ENCODE measurements at places on chromosomes 4 and X. TPM values are rescaled to one million over a fixed set of nuclear protein-coding genes. Genes with fewer than 3 reads are reported as not detected.
A peak's percentile ranks its signal among the peaks of the same experiment; 100 is the strongest.

GRCh38 chr4:133147921-133148689 is 989 bp upstream of the PCDH10 start:
- peaks cover 16% of the 10 kb centered on the region for H3K27me3 ChIP-seq
- H3K36me3 ChIP-seq, result no peaks in the 10 kb centered on the region
- H3K27ac ChIP-seq, result no peak overlapping the region
- DNase-seq, result peak; percentile 67

DNA sequence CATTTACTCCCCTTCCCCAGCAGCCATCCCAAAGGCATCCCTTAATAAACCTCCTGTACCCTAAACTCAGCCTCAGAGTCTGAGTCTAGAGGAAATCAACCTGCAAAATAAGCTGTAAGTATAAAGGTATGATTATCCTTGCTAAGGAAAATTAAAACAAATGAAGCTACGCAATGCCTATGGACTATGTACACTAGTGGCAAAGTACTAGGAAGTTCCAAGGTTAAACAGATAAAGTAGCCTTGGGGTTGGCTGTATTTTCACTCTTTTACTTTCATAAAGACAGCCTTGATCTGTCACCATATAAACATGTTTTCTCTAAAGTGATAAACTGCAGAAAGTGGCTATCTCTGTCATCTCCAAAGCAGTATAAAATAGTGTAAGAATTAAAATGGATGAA is 35.9 kb downstream of the MAP3K15 start:
- no peak for DNase-seq
- H3K27ac ChIP-seq, result no peak overlapping the region
- no peaks in the 10 kb centered on the region for H3K4me1 ChIP-seq
- no peak overlapping the region for H3K4me3 ChIP-seq
- no peaks in the 10 kb centered on the region for H3K36me3 ChIP-seq
- H3K27me3 ChIP-seq, result no peaks in the 10 kb centered on the region

DNA sequence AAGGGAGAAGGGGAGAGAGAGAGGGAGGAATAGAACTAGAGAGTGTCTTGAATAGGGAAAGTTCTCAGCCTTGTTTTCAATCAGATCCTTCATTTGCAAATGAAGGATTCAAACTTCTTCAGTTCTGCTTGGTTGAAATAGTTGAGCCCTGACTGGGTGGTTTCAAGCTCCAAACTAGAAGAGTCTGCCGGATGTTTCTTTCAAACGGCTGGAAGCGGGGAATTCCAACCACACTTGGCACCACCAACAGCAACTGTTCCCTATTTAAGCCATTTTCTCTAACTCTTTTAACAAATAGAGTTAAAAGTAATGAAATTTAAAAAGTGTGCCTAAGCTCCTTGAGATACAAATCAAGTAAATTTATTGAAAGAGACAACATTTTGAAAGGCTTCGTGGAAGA is 67.5 kb upstream of the DDX60 start:
- H3K4me3 ChIP-seq, result no peak overlapping the region
- DNase-seq, result no peak
- H3K4me1 ChIP-seq, result no peaks in the 10 kb centered on the region
- H3K36me3 ChIP-seq, result peaks cover 3% of the 10 kb centered on the region

GRCh38 chrX:139844163-139844562 is 88.7 kb downstream of the ATP11C start:
- no peak for DNase-seq
- H3K27ac ChIP-seq, result no peak overlapping the region
- H3K27me3 ChIP-seq, result no peaks in the 10 kb centered on the region
- H3K4me3 ChIP-seq, result no peak overlapping the region

DNA sequence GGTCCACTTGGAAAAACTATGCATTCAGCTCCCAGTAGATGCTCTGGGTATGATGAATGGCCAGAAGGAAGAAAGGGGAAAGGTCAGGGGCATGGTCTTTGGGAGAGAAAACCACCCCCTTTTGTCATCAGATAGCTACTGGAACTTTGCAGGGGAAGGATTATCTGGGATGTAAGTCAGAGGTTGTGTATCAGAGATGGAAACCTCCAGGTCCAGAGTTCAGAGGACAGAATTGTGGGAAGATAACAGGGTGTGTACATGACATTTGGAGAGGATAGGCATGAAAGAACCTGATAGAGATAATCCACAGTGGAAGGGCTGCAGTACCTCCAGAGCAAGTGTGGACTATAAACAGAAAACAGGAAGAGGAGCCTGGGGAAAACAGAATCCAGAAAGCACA is 262.7 kb downstream of the SPRY1 start:
- H3K4me3 ChIP-seq, result no peak overlapping the region
- H3K27ac ChIP-seq, result no peak overlapping the region
- no peaks in the 10 kb centered on the region for H3K36me3 ChIP-seq
- no peaks in the 10 kb centered on the region for H3K4me1 ChIP-seq

The TMEM271 gene
- not detected for total RNA-seq

The TAB3 gene
- 21.0 TPM for total RNA-seq

DNA sequence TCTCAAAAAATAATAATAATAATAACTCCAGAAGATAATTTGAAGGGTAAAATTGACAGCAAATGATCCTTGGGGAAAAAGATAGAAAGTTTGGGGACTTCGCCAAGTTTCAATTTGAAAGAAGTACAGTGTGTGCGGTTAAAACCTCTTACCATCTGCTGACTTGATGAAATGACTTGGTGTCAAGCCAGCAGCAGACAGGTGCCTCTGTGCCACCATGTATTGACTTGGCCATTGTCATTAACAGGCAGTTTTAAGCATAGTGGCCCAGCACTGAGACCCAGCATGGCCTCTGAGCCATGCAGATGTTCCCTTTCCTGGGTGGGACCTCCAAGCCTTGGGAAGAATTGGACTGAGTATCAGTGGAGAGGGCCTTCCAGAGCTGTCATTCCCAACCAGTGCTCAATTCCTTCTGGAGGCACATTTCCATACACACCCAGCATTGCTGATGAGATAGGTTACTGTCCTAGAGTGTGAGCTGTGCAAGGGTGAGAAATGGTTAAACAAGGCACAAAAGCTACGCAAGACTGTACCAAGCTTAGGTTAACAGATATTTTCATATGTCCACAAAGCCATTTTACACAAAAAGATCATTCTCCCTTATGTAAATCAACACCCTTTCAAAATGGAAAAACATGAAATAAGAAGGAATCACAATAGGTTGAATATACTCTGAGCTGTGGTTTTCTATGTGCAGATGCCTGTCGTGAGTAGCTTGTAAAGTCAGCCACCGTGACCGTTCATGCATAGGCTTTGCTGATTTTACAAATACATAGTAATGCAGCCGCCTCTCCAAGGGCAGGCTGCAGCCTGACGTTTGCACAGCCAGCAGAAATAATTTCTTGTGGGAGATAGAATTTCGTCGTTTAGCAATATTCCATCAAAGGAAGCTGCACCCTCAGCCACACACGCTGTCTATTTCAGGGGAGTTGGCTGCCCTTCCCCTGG is 59.4 kb upstream of the FBXW7 start:
- H3K36me3 ChIP-seq, result no peaks in the 10 kb centered on the region
- no peak for DNase-seq
- H3K4me1 ChIP-seq, result peaks cover 16% of the 10 kb centered on the region
- H3K27me3 ChIP-seq, result no peaks in the 10 kb centered on the region

The HTATSF1 gene
- 54.8 TPM for total RNA-seq

The PAGE2 gene
- total RNA-seq, result not detected
